EH (cell line): ENCODE measurements at places on chromosomes 13 and 19.

GRCh38 chr19:53511933-53512374 lies 26.0 kb upstream of the ZNF331 start:
- DNase-seq: peak; percentile 63

DNA sequence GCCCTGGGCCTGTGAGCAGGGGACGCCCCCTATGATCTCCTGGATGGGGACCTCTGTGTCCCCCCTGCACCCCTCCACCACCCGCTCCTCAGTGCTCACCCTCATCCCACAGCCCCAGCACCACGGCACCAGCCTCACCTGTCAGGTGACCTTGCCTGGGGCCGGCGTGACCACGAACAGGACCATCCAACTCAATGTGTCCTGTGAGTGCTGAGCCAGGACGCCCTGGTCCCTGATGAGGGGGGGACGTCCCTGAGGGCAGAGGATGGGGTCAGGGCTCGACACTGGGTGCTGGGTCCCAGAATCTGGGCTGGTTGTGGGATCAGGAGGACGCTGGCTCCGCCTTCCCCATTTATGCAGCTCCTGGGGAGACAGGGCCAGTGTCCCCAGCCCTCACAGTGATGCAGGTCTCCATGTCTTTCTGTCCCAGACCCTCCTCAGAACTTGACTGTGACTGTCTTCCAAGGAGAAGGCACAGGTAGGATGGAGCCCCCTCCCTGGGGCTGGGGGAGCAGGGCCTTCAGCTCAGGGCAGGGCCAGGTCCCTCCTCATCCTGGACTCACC lies 2.5 kb downstream of the SIGLEC7 start:
- no peak for DNase-seq

DNA sequence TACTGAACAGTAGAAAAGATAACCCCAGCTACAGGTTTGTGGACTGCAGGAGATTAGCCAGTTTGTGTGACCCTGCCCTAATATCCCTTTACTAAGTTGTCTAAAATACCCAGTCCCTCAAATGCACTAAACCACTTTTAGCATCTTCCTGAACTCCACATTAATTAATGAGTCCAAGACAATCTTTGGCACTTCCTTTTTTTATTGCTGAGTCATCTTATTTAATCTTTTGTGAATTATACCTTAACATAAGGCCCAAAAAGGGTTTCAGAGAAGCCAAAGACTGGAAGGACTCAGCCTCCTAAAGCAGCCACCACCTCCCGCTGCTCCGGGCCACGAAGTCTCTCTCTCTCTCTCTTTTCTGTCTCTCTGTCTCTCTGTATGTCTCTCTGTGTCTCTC lies 48.8 kb upstream of the PDCD5 start:
- no peak for DNase-seq

DNA sequence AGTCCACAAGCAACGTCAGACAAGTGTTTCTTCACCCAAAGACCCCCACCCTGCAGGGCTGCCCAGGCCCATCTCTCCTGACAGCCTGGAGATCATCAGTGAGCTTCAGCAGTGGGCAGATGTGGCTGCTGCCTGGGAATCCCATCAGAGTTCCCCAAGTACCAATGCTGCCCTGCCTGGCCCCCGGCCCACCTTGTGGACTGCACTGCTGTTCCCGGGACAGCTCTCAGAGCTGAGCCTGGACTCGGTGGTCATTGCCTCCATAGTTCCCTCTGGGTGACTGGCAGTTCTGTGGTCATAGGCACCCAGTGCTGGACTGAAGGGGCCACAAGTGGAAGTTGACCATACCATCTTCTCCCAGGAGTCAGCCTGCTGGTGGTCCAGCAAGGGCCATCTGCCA lies 24.5 kb upstream of the ZNF492 start:
- DNase-seq: no peak

GRCh38 chr13:27919934-27920676 lies at the start of gene PDX1:
TSS of gene PDX1 (plus strand) at chr13:27920000. CDS start at chr13:27920139, 139 bp downstream.
- no peak for DNase-seq

- DNase-seq: no peak
These were observed 604.4 kb upstream of the SPRY2 start for GRCh38 chr13:80945328-80945727.

- no peak for DNase-seq
These were observed 30.0 kb downstream of the CEACAM1 start for GRCh38 chr19:42498169-42498757.

- no peak for DNase-seq
These were observed 300.2 kb downstream of the DCLK1 start for GRCh38 chr13:35830850-35831450.

DNA sequence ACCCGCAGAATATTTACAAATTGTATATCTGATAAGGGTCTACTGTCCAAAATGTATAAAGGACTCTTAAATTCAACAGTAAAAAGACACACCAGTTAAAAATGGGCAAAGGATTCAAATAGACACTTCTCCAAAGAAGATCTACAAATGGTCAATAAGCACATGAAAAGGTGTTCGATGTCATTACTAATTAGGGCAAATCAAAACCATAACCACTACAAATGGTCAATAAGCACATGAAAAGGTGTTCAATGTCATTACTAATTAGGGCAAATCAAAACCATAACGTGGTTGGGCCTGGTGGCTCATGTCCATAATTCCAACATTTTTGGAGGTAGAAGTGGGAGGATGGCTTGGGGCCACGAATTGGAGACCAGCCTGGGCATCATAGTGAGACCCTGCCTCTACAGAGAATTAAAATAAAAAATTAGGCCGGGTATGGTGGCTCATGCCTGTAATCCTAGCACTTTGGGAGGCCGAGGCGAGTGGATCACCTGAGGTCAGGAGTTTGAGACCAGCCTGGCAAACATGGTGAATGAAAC lies 40.5 kb downstream of the ACTN4 start:
- no peak for DNase-seq

- no peak for DNase-seq
These were observed 7.3 kb downstream of the ADPRHL1 start for GRCh38 chr13:113445791-113446487.

DNA sequence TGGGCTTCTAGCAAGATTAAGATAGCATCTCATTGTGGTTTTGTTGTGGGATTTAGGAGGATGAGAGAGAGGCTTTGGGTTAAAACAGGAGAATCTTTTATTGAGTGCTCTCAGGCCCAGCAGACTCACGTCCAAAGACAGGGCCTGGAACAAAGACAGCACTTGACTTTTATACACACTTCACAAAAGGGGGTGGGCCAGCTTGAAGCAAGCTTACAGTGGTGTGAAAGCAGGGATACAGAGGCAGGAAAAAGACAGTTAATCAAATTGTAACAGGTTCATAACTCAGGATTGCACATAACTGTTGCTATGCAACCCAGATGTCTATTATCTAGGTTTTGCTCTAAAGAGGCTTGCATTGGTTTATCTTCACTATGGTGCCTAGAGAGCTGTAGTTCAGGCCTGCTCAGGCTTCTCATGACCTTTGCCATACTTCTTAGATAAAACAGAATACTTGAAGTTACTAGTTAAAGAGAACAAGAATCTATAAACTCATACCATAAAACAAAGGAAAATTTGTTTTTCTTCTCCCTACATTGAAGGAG lies 42.2 kb upstream of the CEACAM21 start:
- no peak for DNase-seq

GRCh38 chr13:40146063-40146462 lies 490.6 kb downstream of the COG6 start:
- no peak for DNase-seq

GRCh38 chr19:38880076-38880881 lies 2.2 kb upstream of the RINL start:
- DNase-seq: no peak

- no peak for DNase-seq
These were observed 7.0 kb downstream of the HIF3A start for GRCh38 chr19:46303691-46304397.
